Mesangial cell (primary cell): ENCODE measurements at places on chromosomes 3 and 15. TPM values are rescaled to one million over a fixed set of nuclear protein-coding genes. Genes with fewer than 3 reads are reported as not detected.

The ITPKA gene
- 5.4 and 8.4 TPM in 2 replicates for total RNA-seq

The PTX3 gene
- 22.1 and 44.3 TPM in 2 replicates for total RNA-seq

The DAZL gene
- total RNA-seq = not detected in 2 replicates

The HERC2 gene
- total RNA-seq = 49.5 and 59.1 TPM in 2 replicates

The TM4SF4 gene
- total RNA-seq = 0.65 and 3.5 TPM in 2 replicates

The CLDN11 gene
- total RNA-seq = 16.3 and 77.7 TPM in 2 replicates

The ITGA11 gene
- total RNA-seq = 7.8 and 83.4 TPM in 2 replicates

The FOXB1 gene
- total RNA-seq = not detected in 2 replicates

The ACKR4 gene
- not detected in 2 replicates for total RNA-seq

The MUC13 gene
- total RNA-seq = not detected in 2 replicates

The PTPRG gene
- 16.0 and 44.9 TPM in 2 replicates for total RNA-seq

The MEGF11 gene
- 0.16 and 0.38 TPM in 2 replicates for total RNA-seq

The CHRM5 gene
- under 0.01 TPM in 1 of 2 replicates, not detected in the other for total RNA-seq

The VGLL3 gene
- total RNA-seq = 15.6 and 19.7 TPM in 2 replicates

The RNF111 gene
- 6.0 and 10.0 TPM in 2 replicates for total RNA-seq

The ALDH1L1 gene
- 0.25 and 0.49 TPM in 2 replicates for total RNA-seq

The IL17RB gene
- total RNA-seq = 0.49 and 0.63 TPM in 2 replicates

The KLF15 gene
- total RNA-seq = 0.33 and 0.38 TPM in 2 replicates

The TMC3 gene
- total RNA-seq = not detected in 2 replicates

The REC114 gene
- total RNA-seq = not detected in 2 replicates

The PODXL2 gene
- total RNA-seq = 13.0 and 20.7 TPM in 2 replicates

The ZXDC gene
- 16.3 and 31.4 TPM in 2 replicates for total RNA-seq

The C3orf49 gene
- total RNA-seq = not detected in 2 replicates

The INO80 gene
- 17.6 and 33.4 TPM in 2 replicates for total RNA-seq

The SLC24A5 gene
- total RNA-seq = not detected in 2 replicates

The MB21D2 gene
- 14.1 and 14.7 TPM in 2 replicates for total RNA-seq

The NANOGP8 gene
- not detected in 2 replicates for total RNA-seq

The P2RY1 gene
- total RNA-seq = under 0.01 TPM in 1 of 2 replicates, not detected in the other

The HTR3E gene
- not detected in 2 replicates for total RNA-seq

The GRM7 gene
- under 0.01 TPM in 1 of 2 replicates, not detected in the other for total RNA-seq

The LSMEM2 gene
- total RNA-seq = not detected in 2 replicates

The USP50 gene
- not detected in 2 replicates for total RNA-seq

The LRRIQ4 gene
- total RNA-seq = not detected in 2 replicates

The STAC gene
- 11.7 and 31.0 TPM in 2 replicates for total RNA-seq

The ZNF385D gene
- total RNA-seq = under 0.01 and 1.1 TPM in 2 replicates

The FANCD2OS gene
- total RNA-seq = not detected in 2 replicates

The SH2D7 gene
- total RNA-seq = not detected in 2 replicates

The SAMMSON gene
- not detected in 2 replicates for total RNA-seq

The PIGB gene
- total RNA-seq = 7.2 and 8.9 TPM in 2 replicates

The SLC2A2 gene
- total RNA-seq = 1.9 TPM in 1 of 2 replicates, not detected in the other

The MUC4 gene
- 0.25 TPM in 1 of 2 replicates, not detected in the other for total RNA-seq

The CNTN3 gene
- total RNA-seq = under 0.01 TPM in 1 of 2 replicates, not detected in the other

The KCNAB1 gene
- total RNA-seq = 0.16 TPM in 1 of 2 replicates, not detected in the other

The P3H2 gene
- total RNA-seq = 67.0 and 101 TPM in 2 replicates

The SLC22A13 gene
- total RNA-seq = 0.13 and 0.16 TPM in 2 replicates

The ZNF197 gene
- 4.7 and 9.1 TPM in 2 replicates for total RNA-seq

The CCR2 gene
- not detected in 2 replicates for total RNA-seq

The RFT1 gene
- total RNA-seq = 11.0 and 17.9 TPM in 2 replicates

The TIGIT gene
- not detected in 2 replicates for total RNA-seq

The PGBD4 gene
- total RNA-seq = 0.33 and 1.0 TPM in 2 replicates

The P2RY12 gene
- not detected in 2 replicates for total RNA-seq
